Panc1 (cell line): ENCODE measurements at places on chromosomes 5 and 9. TPM values are rescaled to one million over a fixed set of nuclear protein-coding genes. Genes with fewer than 3 reads are reported as not detected.

GRCh38 chr5:54581831-54582548 is 64.4 kb downstream of the SNX18 start:
- no peaks in the 10 kb centered on the region for H3K36me3 ChIP-seq
- H3K27ac ChIP-seq = no peak overlapping the region
- H3K4me1 ChIP-seq = no peaks in the 10 kb centered on the region
- H3K4me3 ChIP-seq = no peak overlapping the region
- DNase-seq = no peak
- H3K27me3 ChIP-seq = peaks cover 4% of the 10 kb centered on the region; the same call in 1 of the 2 replicates

DNA sequence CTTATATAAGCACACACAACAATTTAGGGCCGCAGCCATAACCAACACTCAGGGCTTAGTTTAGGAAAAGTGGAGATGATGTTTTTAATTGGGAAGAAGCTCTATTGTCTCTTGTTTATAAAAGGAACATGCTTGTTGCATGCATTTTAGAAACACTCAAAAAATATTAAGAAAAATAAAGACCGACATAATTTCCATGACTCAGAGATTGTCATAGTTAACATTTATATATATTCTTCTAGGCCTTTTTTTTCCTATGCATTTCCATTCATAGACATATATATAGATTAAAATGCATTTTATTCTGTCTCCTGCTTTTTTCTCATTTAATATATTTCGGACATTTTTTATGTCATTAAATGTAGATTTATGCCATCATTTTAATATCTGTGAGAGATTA is 13.6 kb upstream of the ARSI start:
- H3K27ac ChIP-seq = peak overlapping the region; percentile 94
- H3K4me1 ChIP-seq = peaks cover 47% of the 10 kb centered on the region
- no peaks in the 10 kb centered on the region for H3K36me3 ChIP-seq
- no peak for DNase-seq
- H3K4me3 ChIP-seq = no peak overlapping the region

SPATA24 gene
- total RNA-seq = 5.5 TPM

DNA sequence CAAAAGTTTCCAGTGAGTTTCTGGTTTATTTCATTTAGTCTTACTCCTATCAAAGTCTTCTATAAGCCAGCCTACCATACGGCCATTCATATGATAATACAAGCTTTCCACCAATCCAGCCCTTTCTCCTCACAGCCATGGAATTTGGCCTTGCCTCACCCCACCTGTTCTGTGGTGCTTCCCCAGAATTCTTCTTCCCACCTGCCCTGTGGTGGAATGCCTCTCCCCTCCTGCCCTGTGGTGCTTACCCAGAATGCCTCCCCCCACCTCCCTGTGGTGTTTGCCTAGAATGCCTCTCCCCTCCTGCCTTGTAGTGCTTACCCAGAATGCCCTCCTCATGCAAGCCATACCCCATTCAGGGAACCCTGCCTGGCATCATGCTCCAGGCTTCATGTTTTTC is 90.3 kb upstream of the APC start:
- no peak for DNase-seq
- H3K36me3 ChIP-seq = no peaks in the 10 kb centered on the region
- H3K27me3 ChIP-seq = peaks cover 3% of the 10 kb centered on the region; the same call in 1 of the 2 replicates
- H3K4me3 ChIP-seq = no peak overlapping the region
- no peaks in the 10 kb centered on the region for H3K4me1 ChIP-seq
- H3K27ac ChIP-seq = no peak overlapping the region

- peak; percentile 82 for DNase-seq
- no peaks in the 10 kb centered on the region for H3K36me3 ChIP-seq
- H3K27me3 ChIP-seq = peaks cover 8% of the 10 kb centered on the region; the same call in 1 of the 2 replicates
- H3K4me3 ChIP-seq = no peak overlapping the region
- H3K27ac ChIP-seq = no peak overlapping the region
- H3K4me1 ChIP-seq = peaks cover 6% of the 10 kb centered on the region
These were observed 131.9 kb upstream of the ANKH start for GRCh38 chr5:15003511-15003920.

PAPPA gene
- 1.2 TPM for total RNA-seq

DNA sequence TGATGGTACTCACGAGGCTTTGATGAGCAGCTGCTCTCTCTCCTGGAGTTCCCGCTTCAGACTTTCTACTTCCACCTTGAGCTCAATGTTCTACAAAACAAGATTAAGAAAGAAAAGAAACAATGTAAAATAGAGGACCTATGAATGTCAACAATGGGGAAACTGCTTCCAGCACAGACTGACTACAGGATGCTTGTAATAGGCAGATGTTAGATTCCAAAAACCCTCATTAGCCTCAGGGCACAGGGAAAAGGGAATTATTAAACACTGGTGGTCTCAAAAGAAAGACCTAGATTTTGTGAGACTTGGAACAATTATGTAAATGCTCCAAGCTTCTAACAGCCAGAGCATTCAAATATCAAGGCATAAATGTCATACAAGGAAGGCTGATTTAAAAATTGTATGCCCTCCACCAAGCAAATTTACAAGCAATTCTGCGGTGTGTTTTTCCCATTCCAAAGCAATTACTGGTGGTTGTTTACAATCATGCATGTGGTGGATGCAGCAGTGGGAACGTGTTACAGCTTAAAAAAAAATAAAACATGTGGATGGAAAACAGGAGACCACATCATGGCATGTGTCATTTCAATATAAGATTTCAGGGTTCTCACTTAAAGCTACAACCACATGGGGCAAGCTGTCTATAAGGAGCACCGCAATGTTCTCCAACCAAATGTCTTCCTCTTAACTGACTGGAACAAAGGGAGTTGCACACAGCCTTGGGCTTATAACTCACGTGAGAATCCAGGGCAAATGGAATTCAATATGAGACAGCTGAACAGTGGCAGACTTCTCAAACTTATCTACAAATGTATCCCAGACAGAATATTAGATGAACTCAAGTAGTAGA is 34.0 kb downstream of the CDK5RAP2 start:
- H3K27me3 ChIP-seq = no peaks in the 10 kb centered on the region
- H3K4me3 ChIP-seq = no peak overlapping the region
- H3K36me3 ChIP-seq = peaks cover 5% of the 10 kb centered on the region
- DNase-seq = no peak
- no peaks in the 10 kb centered on the region for H3K4me1 ChIP-seq

DNA sequence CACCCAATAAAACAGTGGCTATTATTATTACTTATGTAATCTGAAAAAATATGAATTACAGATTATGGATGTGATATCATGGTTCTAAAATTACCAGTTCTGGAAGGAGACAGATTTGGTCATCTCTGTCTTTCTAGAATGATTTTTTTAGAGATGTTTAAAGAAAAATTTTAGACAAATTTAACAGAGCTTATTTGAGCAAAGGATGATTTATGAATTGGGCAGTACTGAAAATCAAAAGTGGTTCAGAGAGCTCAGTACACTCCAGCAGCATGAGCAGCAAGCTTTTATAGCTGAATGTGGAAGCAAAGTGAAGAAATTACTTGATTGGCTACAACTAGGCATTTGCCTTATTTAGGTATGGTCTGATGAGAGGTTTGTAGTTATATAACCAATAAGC is 11.0 kb downstream of the CAST start:
- H3K27me3 ChIP-seq = no peaks in the 10 kb centered on the region
- no peak for DNase-seq
- no peak overlapping the region for H3K4me3 ChIP-seq
- H3K4me1 ChIP-seq = no peaks in the 10 kb centered on the region; the same call in 1 of the 2 replicates
- peaks cover 3% of the 10 kb centered on the region; the same call in 1 of the 2 replicates for H3K36me3 ChIP-seq

DNA sequence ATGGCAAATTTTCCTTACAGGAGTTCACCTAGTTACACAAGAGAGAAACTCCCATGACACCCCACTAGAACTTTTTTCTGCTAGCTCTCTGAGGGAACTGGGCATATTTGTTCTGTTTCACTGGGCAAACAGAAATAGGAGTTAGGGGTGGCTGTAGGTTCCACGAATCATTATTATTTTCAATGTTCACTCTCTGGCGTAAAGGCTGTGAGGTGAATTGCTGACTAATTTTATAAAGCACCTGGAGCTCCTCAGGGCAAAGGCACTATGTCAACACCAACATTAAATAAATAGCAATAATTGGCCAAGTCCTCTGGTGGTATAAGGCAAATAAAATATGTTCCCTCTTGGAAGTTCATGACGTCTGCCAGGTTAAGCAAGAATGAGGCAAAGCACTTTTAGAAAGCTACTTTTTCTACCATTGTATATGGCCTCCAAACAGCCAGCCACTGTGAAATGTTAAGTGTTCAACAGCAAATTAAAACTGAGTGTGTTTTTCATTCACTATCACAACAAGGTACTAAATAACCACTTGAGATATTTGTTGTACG is 344.6 kb downstream of the PDE4D start:
- no peak for DNase-seq
- H3K4me1 ChIP-seq = no peaks in the 10 kb centered on the region
- H3K27ac ChIP-seq = no peak overlapping the region

- peaks cover 5% of the 10 kb centered on the region; the same call in 1 of the 2 replicates for H3K4me1 ChIP-seq
- DNase-seq = no peak
- H3K27me3 ChIP-seq = peaks cover 18% of the 10 kb centered on the region
- no peak overlapping the region for H3K27ac ChIP-seq
These were observed 99.5 kb upstream of the LMX1B start for GRCh38 chr9:126514037-126514821.

DNA sequence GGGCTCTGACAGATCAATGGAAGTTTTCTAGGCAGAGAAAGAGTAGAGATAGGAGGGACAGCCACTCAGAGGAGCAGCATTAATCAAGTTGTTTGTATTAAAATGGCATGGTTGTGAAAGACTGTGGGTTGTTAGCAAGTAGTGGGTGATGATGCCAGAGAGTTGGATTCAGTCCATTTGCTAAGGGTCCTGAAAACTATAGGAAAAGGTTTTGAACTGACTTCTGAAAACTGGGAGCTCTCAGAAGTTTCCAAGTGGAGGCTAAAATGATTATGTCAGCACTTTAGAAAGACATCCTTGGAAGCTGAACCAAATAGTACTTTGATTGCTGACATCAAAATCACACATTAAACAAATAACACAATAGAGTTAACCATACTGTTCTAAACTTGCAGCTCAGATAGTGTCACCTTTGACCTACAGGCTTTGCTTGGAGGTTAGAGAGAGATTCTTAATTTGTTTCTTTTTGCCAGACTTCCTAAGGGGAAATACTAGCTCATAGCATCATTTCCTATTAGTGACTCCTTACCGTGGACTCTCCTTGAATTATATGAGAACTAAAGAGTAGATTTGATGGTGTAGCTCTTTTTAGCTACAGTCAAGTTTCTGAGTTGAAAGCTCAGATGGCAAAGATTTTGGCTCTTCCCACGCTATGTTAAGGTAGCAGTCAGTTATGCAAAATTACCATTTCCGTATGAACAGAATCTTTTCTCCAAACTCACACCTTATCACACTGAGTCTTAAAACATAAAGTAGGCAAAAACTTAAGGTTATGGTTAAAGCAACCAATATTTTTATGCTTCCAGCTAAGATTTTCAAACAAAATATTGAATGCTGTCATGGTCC is 277.1 kb downstream of the NR3C1 start:
- no peaks in the 10 kb centered on the region for H3K4me1 ChIP-seq
- H3K4me3 ChIP-seq = no peak overlapping the region
- no peak overlapping the region for H3K27ac ChIP-seq
